Neural crest cell (in vitro differentiated cells): ENCODE measurements at places on chromosomes 7 and 10.

DNA sequence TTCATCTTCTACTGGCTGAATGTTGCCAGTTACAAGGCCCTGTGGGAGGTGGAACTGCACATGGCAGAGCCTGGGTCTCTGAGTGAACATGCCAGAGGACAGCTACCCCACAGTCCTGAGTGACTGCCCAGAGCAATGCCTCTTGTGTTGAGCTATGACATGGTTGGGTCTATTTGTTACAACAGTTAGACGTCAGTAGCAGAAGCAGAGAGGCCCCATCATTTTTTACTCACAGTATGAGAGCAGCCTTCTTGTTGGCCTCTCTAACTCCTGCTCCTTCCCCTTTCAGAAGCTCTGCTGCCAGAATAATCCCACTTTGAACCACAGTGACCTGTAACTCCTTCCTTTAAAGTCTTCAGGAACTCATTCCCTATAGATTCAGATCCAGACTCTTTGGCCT, 30.8 kb upstream of the NRP1 start:
- DNase-seq: no peak

- no peak for DNase-seq
Observed at GRCh38 chr7:9937944-9938631, 1035.6 kb upstream of the PHF14 start.

DNA sequence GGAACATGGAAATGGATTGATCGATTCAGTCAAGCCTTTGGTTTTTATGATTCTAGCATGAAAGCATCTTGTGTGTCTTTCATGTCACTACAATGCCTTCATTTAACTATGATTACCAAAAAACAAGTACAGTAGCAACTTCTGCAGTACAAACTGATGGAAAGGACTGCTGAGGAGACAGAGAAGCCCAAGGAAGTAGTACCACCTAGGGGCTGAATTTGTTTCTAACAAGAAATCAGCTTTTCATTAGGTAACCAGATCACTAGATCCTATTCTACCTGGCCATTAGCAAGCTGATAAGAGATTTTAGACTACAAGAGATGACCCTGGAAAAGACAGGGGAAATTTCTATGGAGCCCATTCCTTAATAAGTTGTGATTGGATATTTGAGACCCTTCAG, 3.2 kb upstream of the IFIT1 start:
- no peak for DNase-seq

- DNase-seq: no peak
Observed at GRCh38 chr7:116554911-116555310, 30.1 kb downstream of the CAV1 start.

- no peak for DNase-seq
Observed at GRCh38 chr10:121690152-121690848, 92.1 kb upstream of the FGFR2 start.

DNA sequence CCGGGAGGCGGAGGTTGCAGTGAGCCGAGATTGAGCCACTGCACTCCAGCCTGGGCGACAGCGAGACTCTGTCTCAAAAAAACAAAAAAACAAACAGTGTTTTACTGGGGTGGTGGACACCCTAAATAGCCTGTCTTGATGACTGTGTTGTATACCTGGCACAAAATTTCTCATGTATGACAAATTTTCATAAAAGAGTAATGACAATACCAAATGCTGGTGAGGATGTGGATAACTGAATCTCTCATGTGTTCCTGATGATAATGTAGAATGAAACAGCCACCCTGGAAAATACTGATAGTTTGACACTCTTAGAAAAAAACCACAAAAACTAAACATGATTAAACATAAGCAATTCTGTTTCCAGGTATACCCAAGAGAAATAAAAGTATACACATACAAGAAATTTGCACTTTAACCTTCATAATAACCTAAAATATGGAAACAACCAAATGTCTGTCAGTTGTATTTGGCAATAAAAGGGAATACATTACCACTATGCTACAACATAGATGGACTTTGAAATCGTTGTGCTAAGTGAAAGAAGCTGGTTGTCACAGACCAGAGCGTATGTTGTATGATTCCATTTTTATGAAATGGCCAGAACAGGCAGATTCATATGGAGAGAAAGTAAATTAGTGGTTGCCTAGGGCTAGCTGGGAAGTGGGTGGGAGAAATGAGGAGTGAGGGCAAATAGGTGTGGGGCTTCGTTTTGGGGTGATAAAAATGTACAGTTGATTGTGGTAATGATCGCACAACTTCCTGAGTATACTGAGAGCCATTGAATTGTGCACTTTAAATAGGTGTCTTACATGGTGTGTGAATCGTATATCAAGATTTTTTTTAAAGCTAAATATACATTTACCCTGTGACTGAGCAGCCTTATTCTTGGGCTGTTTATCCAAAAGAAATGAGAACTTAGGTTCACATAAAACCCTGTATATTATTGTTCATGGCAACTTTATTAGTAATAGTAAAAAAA, 12.5 kb downstream of the WDR37 start:
- DNase-seq: no peak

DNA sequence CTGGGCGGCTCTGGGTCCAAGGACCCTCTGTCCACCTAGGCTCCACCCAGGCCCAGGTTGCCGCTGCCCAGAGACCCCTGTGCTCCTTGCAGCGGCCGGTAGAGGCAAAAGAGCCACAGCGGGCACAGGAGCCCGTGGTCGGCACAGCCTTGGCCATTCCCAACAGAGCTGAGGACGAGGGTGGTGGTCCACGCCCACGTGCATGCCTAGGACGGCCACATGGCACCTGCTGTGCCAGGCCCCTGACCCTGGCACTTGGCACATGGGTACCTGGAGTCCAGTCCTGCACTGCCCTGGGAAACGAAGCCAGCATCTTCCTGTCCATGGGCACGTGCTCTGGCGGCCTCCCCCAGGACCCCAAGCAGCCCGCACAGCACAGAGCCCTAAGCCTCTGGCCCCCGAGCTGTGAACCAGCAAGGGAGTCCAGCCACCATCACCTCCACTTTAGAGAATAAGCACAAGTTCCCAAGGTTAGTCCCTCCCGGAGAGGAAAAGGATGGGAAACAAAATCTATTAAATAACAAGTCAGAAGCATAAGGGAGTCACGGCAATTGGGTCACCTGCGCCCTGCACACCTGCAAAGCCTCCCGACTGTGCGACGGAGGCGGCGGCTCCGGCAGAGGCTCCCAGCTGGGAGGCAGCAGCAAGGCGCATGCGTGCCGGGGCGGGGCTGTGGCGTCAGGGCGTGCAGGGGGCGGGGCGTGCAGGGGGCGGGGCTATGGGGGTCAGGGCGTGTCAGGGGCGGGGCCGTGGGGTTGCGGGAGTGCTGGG, 59.1 kb downstream of the STK32C start:
- peak; percentile 70 for DNase-seq

GRCh38 chr7:79979437-79979836, 155.2 kb upstream of the GNAI1 start:
- no peak for DNase-seq

DNA sequence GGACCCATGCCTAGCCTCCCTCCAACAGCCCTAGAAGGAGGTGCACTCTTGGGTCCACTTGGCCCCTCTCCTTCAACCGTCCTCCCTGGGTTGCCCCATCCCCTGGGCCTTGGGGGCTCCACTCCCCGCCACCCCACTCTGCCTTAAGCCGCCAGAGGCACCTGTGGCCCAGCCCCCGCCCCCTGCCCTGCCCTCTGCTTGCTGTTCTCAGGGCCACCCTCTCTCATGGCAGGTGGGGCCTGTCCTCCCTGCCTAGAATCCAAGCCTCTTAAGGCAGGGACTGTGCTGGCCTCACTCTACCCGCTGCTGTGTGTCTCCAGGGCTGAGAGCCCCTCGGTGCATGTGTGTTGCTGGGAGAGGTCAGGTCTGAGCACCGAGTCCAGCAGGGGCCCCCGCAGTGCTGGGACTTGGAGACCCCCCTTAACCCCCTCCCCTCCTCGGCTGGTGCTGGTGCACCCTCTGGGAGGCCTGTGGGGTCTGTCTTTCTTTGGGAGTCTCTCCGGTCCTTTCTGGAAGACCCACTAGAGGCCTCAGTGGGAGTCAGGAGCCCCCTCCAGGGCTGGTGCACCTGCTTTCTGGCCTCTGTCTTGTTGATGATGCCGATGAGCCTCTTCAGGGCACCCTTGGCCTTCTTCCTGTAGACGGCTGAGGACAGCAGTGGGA, 43.8 kb downstream of the CFAP46 start:
- DNase-seq: no peak

DNA sequence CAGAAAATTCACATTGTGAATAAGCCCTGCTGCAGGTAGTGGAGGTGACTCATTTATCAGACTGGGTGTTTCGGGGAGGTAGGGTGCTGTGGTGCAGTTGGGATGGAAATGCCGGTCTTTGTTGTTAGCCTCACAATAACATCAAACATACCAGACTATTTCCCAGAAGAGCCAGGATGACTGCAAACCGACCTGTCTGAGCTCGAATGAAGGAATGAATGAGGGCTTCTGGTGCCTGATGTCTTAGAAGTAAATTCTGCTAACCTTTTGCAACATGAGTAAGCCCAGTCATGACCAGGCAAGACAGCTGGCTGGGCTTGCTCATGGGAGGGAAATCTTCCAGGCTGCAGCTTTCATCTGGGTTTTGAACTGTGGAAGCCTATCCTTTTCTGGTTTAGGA, 2.4 kb upstream of the VDAC2 start:
- no peak for DNase-seq

DNA sequence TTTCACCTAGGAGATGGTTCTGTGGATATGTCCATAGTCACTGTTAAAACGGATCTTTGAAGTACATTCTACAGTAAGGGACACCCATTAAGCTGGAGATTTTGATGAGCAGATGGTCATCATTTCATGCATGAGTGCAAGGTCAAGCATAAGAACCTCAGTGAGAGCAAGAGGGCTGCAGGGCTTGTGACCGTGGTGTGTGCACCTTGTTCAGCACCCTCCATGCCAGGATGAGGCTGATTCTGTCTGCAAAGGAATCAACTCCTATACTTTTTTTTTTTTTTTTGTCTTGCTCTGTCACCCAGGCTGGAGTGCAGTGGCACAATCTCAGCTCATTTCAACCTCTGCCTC, 17.6 kb downstream of the PDSS1 start:
- DNase-seq: no peak

- no peak for DNase-seq
Observed at GRCh38 chr10:70939441-70940003, 51.2 kb upstream of the PCBD1 start.

DNA sequence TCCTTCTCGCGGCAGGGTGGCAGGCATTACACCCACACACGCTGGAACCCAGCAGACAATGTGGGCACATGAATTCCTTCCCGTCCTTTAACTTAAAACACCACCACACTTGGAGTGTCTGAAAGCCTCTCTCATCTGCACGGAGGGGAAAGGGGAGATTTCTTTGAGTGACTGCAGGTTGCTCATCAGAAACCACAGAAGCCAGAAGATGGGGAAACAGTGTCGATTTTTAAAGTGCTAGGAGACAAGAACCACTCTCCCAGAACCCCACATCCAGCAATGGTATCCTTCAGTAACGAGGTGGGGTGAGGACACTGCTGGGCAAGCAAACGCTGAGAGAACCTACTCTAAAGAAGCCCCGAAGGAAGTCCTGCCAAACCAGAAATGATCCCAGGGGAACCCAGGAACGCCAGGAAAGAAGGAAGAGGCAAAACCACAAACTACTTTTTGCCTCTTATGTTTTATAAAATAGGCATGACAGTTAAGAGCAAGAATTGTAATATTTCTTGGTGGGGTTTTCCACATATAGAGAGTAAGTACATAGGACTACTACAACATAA, 254.3 kb downstream of the ELFN1 start:
- DNase-seq: no peak

DNA sequence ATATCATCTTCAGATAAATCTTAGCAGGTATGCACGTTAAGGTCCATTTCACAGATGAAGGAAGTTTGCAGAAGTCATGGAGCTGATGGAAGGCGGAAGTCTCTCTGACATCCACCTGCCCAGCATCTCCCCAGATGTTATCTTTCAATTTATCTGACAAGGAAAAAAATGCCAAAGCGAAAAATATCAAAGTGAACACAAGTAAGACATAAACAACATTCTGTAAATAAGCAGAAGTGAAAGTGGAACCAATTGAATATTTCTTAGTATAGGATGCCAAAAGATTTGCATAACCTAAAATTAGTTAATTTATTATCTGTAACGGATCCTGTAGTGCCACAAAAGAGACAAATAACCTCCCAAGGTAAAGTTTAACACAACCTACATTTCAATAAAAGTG, 73.6 kb upstream of the NEBL start:
- no peak for DNase-seq

DNA sequence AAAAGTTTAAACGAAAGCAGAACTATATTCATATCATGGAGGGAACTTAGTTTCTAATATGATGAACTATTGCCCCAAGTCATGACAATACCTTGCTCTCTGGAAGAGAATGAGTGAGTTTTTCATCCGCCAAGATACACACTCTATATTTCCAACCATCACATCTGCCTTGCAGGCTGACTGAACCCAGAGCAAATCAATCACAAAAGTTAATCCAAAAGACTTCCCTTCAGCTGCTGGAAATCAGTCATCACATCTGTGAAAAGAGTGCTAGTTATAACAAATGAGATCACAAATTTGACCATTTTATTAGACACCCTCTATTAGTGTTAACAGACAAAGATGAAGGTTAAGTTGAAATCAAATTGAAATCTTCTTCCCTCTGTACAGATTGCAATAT, 261.7 kb upstream of the PRKCQ start:
- DNase-seq: no peak

- no peak for DNase-seq
Observed at GRCh38 chr7:137243741-137244140, 99.8 kb downstream of the PTN start.

DNA sequence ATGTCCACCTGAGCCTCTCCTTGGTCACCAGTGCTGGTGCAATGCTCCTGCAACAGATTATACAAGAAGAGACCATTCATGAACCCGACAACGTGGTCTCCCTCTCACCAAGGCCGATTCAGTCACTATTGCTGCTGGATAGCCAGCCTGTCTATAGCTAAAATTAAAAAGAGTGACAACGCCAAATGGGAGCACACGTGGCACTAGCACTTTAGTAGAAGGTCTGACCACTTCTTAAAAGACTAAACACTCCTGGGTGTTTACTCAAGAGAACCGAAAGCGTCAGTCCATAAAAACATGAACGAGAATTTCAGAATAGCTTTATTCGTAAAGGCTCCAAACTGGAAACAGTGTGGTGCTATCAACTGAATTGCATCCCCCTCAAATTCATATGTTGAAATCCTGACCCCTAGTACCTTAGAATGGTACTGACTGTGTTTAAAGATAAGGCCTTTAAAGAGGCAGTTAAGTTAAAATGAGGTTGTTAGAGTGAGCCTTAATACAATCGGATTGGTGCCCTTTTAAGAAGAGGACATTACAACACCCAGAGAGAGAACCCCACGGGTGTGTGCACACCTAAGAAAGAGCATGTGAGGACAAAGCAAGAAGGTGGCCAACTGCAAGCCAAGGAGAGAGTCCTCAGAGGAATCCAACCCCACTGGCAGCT, 4.4 kb upstream of the GALNTL5 start:
- DNase-seq: no peak
